Glutamatergic neuron (in vitro differentiated cells): ENCODE measurements at places on chromosomes 2 and 18. TPM values are rescaled to one million over a fixed set of nuclear protein-coding genes. Genes with fewer than 3 reads are reported as not detected.

DNA sequence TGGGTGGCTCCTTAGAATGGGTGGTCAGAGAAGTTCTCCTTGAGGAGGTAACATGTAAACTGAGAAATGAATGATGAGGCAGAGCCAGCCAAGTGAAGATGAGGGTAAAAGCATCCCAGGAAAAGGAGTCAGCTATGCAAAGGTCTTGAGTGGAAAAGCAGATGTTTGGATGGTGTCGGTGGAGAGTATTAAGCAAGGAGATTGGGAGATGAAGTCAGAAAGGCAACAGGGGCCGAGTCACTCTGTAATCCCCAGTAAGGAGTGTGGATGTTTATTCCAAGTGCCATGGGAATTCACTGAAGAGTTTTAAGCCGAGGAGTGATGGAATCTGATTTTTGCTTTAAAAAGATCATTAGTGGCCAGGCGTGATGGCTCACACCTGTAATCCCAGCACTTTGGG lies 3.4 kb upstream of the STAMBP start:
- DNase-seq: no peak

DNA sequence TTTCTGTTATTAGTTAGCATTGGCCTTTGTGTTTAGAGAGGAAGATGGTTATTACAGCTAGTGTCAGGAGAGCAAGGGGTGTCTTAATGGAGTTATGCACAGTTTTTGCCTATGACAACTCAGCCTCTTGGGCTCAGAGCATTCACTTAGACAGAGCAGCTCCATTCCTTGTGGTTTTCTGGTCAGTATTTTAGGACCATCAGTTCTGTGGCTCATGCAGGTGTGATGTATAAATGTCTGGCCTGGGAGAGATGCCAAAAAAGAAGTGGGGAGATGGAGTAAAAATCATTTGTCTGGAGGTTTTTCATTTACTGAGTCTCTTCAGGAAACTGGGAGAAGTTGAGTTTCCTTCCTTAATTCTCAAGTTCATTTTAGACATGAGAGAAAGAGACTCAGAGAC lies 79.7 kb downstream of the PRKCE start:
- no peak for DNase-seq

- no peak for DNase-seq
These were observed 36.6 kb downstream of the UBE2F start for GRCh38 chr2:238003234-238004031.

- DNase-seq: no peak
These were observed 5.9 kb upstream of the RPL37A start for GRCh38 chr2:216492597-216493333.

DNA sequence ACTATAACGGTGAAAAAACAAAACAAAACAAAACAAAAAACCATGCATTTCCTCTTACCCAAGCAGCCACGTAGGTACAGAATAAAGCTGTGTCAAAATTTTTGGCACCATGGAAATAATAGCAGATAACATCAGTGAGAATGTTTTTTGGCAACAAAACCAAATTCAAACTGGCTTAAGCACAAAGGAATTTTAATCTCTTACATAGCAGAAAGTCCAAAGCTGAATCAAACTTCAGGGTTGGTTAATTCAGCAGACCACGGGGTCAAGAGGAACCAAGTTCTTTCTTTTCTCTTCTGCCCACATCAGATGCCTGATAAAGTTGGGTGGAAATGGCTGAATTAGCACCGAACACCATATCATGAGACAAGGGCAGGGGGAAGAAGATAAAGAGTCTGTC lies 129.5 kb downstream of the PAX3 start:
- DNase-seq: no peak

- DNase-seq: no peak
These were observed 16.9 kb downstream of the HAT1 start for GRCh38 chr2:171939058-171939742.

DNA sequence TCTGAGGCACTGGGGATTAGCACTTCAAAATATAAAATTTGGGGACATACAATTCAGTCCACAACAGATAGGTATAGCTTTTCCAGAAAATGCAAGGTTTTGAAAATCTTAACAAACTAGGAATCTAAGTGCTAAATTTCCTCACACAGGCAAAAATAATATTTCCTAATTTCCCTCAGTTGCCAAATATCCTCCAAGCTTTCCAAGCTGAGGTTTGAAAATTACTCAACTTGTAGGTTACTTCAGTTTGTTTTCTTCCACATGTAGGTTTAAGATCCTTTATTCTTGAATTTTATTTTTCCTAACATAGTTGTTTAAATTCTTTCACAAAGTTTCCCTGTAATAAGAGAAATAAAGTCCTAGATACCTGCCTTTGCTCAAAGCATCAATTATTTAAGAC lies 192.9 kb upstream of the NRXN1 start:
- no peak for DNase-seq

MPP4 gene
- 0.25 TPM for total RNA-seq

MYL1 gene
- total RNA-seq: not detected

RBM43 gene
- 1.1 TPM for total RNA-seq

XDH gene
- total RNA-seq: 1.3 TPM

LAMA1 gene
- total RNA-seq: 32.0 TPM

CPO gene
- not detected for total RNA-seq

DCDC2C gene
- not detected for total RNA-seq

PDE11A gene
- 0.27 TPM for total RNA-seq

SS18 gene
- 88.9 TPM for total RNA-seq
